ENCODE measurements at places on chromosomes 2 and 18.

GRCh38 chr2:41853427-41854191, 194.2 kb upstream of the PKDCC start:
- peak; percentile 32 for DNase-seq

DNA sequence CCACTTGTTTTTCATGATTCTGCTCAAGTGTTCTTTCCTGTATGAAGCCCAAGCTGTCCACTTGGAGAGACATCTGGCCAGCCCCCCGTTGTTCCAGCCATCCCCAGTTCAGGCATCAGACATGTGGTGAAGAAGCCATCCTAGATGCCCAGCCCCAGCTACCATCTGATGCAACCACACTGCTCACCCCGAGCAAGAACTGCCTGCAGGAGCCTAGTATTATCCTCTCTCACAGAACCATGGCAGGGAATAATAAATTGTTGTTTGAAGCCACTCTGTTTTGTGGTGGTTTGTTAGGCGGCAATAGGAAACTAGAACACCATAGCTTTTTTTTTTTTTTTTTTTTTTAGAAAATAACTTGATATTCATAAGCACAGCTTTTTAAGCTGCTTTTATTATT, 19.5 kb upstream of the DARS1 start:
- no peak for DNase-seq

DNA sequence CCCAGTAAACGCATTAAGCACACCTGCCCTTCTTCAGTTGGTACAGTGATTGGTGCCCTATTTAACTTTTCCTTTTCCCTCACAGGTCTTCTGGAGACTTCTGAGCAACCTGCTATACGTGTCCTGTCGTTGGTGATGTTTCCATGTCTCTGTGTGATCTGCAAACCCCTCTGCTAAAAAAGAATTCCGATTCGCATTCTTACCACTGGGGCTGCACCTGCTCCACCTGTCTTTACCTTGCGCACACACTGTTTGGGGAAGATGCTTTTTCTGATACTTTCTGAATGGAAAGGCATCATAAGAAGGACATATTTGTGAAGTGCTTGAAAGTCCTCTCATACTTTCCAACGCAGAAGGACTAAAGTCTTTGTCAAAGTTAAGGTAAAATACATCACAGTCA, 323.9 kb upstream of the SOX11 start:
- no peak for DNase-seq

GRCh38 chr2:224723586-224724217, 7.5 kb upstream of the CCDC195 start:
- DNase-seq = no peak

DNA sequence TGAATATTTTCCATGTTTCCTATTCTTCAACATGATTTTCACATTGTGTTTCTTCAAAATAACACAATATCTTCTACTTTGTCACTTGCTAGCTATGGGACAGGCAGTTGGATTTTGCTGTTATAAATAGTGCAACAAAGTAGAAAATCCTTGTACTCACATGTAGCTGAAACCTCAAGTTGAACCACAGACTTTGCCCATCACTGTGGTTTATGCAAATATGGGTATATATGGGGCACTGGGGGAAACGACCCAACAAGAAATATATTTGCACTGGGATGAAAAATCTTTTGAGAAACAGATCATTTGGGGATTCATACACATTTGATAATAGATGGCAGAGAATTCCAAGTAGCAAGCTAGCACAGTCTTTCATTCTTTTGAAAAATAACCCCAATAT, 486.3 kb upstream of the MAP2 start:
- DNase-seq = no peak

DNA sequence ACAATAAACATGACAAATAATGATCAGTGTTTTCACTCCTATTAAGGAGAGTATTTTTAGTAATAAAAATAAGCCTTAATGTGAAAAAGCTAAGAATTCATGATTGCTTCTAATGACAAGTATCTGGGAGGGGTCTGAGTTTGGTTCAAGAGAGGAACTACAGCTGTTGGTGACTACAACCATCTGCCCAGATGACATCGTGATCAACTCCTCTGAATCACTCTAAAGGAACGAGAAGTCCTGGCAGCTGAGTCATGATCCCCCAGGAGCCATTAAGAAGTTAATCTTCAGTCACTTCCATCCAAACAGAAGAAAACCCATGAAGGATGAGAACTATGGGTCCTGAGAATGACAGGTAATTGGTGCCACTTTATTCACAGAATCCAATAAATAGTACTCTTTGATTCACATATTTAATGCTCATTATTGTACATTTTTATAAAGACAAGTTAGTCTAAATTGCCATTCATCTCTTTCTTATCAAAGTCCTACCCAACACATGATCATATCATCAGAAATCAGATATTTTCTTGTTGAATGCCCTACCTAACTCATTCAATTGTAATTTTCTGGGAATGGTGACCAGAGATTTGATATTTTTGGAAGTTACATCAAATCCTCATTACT, 6.8 kb downstream of the TFPI start:
- DNase-seq = no peak

DNA sequence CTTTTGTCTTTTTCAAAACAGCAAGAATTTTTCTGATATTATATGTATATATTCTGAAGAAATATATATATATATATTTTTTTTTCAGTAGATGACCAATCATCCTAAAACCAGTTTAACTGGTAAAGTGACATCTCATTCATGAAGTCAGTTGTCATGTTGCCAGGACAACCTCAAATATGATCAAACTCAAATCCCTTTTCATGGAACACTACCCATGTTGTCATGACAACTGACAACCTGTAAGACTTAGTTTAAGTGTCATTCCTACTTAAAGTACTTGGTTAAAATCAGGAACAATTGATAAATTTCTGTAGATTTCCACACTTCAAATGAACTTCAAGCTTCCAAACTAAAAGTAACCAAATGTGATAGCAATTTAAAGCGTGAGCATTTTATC, 101.8 kb upstream of the ERBB4 start:
- DNase-seq = no peak

- no peak for DNase-seq
Observed at GRCh38 chr2:181164699-181165098, 184.3 kb downstream of the UBE2E3 start.

GRCh38 chr2:84768840-84769239, 112.0 kb downstream of the TRABD2A start:
- DNase-seq = no peak

GRCh38 chr2:181152226-181152625, 171.8 kb downstream of the UBE2E3 start:
- no peak for DNase-seq

DNA sequence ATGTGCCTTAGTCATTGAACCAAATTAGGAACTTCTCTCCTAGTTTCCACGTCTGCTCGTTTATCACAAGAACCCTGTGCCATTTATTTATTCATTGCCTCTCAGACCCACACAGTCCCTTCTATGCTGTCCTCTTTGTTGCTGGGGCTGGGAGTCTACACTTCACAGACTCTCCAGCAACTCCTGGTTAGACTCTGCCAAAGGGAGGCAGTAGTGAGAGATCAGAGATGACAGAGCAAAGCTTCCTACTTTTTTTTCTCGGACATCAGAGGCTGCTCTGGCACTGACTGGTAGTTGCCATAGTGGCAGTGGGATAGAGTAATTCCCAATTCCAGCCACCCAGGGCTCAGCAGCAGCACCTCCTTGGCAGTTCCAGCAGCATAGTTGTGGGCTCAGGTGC, 277.5 kb downstream of the BCL11A start:
- no peak for DNase-seq

DNA sequence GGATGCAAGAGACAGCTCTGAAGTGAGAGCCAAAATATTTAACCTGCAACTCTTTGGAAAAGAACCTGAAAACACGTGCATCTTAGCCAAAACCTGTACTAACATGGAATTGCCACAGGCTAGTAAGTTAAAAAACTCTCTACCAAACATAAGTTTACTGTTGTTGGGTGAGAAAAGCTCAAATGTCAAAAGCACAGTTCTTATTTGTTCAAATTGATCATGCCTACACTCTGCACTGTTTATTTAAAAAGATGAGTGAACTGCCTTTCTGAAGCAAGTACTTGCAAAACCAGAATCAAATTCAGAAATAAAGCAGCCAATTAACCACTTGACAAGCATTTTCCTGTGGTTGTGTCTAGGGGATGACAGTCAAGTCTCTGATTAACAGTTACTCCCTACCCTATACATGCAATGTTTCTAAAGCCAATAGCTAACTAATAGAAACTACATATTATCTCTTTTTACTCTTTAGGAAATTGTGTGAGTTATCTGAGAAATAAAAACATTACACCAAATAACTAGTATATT, 5.6 kb downstream of the IKZF2 start:
- no peak for DNase-seq

DNA sequence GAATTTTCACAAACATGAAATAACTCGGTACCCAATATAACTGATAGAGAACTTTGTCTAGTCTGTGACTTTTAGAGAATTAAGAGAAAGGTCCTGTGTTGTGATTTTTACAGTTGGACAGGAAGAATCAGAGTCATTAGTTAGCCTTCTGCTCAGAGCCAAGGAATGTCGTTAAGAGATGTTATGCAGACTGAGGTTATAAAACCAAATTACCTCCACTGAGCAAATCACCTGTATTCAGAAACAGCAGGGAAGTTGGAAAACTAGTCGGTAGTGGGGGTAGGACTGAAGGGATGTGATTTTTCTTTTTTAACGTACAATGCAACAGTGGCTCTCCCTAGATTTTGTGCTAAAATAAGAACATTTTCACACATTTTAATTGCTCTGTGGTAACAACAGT, 18.5 kb downstream of the TANK start:
- no peak for DNase-seq

GRCh38 chr2:152441961-152442360, 107.0 kb downstream of the FMNL2 start:
- DNase-seq = no peak

DNA sequence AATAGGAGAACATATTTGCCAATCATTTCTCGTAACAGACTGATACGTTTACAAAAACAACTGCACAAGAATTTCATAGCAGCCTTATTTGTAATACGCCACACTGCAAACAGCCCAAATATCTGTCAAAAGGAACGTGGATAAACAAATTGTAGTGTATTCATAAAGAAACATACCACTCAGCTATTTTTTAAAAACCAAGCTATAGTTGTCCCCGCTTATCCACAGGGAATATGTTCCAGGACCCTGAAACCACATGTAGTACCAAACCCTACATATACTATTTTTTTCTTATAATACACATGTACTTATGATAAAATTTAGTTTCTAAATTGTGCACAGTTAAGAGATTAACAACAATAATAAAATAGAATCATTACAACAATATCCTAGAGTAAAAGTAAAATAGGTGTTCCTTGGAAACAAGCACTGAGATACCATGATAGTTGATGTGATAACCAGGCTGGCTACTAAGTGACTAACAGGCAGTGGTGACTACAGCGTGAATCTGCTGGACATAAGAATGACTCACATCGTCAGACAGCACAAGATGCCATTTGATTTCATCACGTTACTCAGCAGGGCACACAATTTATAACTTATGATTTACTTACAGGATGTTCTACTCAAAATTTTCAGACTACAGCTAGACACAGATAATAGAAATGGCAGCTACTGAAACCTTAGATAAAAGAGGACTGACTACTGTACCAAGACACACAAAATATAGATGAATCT, 367.4 kb downstream of the NCKAP5 start:
- DNase-seq = no peak

DNA sequence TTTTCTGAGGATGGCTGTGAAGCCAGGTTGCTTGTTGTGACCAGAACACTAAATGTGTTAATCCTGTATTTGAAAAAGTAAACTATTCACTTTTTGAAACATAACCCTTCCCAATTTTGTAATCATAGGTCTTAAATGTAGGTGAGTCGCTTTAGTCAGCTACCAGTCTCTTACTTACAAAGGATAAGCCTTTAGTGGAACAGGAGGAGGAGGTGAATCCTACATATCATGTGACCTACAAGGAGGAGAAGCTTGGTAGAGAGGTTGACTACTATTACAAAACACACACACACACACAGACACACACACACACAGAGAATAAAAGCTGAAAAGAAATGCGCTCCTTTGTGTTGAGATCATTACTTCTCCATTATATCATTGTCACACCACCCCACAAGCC, 59.9 kb upstream of the SPAG16 start:
- DNase-seq = no peak

- no peak for DNase-seq
Observed at GRCh38 chr2:240876475-240877251, 8.0 kb downstream of the AGXT start.

GRCh38 chr2:18473241-18474181, 86.9 kb downstream of the RDH14 start:
- no peak for DNase-seq

DNA sequence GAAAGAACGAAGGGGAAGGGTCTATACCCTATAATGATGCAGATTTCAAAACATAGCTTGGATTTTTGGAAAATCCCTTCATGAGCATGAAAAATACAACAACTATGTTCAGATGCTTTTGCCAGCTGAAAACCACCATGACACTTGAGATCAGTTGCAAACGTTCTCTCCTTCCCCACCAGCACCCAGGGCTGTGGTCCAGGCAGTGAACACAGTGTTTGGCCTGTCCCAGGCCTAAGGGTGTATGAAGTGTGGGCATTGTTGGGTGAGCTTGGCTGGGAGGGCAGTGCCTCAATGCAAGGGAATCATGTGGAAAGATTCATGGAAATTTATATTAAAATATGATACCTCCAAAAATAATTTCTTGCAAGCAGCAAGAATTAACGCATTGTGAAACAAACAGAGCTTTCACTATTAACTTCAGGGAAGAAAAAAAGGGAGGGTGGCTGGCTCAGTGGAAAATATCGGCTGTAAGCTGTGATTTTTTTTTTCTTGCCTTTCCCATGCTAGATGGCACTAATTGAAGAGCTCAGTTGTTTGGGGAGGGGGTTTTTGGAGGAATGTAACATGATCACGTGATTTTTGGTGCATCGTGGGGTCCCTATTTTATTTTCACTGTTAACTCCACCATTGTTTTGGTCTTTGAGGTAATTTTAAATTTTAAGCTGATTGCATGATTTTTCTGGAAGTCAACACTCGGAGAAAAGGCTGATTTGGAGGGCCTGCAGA, 52.0 kb downstream of the CDC42EP3 start:
- DNase-seq = no peak

DNA sequence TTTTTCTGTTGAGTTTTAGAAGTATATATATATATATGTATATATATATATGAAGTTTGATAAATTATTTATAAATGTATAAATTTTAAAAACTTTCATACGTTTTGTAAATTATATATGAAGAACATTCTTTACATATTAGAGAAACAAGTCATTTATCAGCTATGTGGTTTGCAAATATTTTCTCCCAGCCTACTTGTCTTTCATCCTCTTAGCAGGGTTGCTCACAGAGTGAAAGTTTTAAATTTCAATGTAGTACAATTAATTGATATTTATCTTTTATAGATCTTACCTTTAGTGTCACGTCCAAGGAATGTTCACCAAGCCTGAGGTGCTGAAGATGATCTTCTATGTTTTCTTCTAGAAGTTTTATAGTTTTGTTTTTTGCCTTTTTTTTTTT, 78.3 kb upstream of the HS6ST1 start:
- DNase-seq = no peak

DNA sequence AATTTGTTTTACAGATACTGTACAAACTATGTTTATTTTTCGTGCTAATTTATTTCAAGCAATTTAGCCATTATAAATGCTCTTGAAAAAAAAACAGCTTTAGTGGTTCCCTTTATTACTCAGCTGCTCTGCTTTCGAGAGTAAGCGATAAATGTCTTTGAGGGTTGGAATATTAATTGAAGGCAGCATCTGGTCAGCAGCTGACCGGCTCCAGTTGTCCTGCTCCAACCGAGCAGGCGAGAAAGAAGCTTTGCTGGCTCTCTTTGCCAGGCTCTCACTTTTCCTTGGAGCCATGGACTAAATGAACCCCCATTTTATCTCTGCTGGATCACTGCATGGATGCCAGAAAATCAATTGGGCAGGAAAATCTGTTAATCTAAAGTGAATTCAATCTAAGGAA, 147.4 kb downstream of the LNPK start:
- DNase-seq = no peak

GRCh38 chr2:196956069-196956468, 29.6 kb upstream of the PGAP1 start:
- DNase-seq = no peak
